ENCODE measurements at places on chromosomes 16 and 17. TPM values are rescaled to one million over a fixed set of nuclear protein-coding genes. Genes with fewer than 3 reads are reported as not detected.

Gene CES1
- total RNA-seq = not detected

GRCh38 chr16:72211110-72211509 lies 39.2 kb upstream of the PMFBP1 start:
- no peak for DNase-seq

- DNase-seq = no peak
Observed at GRCh38 chr16:88383401-88384221, 852 bp downstream of the ZNF469 start.

Gene MT4
- total RNA-seq = not detected

DNA sequence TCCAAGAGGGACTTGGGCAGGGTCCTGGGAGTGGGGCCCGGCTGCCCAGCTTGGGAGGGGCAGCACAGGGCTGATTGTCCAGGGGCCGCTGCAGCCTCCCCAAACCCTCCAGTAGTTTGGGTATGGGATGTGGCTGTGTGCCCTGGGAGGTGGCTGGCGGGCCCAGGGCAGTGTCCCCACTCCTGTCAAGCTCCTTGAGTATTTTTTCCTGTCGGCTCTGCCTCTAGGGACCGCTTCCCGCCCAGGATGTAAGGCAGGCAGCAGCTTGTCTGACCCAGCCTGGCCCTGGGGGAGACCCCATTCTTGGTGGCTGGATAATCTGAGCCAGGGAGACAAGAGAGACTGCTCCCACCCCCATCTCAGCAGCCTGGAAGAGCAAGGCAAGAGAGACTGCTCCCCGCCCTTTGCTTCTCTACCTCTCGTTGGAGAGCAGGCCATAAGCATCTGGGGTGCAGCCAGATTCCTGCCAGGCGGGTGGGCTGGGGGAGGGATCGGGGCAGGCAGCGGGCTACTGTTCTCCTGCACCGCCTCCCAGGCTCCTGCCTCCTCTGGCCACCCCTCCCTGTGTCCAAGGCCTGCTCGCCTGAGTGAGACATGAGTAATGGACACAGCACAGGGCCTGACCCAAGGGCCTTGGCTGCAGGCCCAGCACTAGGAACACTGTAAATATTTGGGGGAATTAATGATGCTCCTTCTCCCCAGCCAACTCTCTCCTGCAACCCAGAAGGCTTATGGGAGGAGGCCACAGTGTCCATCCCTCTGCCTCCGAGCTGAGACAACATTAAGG lies 18.4 kb upstream of the ITGA3 start:
- DNase-seq = no peak

DNA sequence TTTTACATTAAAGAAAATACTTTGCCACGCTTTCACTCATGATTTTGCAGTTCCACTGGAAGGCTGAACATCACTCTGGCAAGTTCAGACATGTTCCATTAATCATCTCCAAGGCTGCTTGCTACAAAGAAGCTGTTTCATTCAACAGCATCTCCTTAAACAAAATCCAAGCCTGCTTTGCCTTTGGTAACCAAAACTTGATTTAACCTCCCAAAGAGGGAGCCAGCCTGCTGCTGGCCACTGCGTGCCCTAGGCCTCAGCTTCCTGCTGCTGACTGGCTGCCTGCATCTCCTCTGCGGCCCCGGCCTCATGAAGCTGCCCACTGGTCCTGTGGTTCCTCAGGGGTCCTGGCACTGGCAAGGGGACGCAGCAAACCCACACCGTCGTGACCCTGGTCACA lies 31.8 kb downstream of the ANKRD11 start:
- no peak for DNase-seq

GRCh38 chr17:41451154-41451728 lies 10.5 kb upstream of the KRT38 start:
- DNase-seq = no peak

Gene CTRB1
- total RNA-seq = not detected
